ENCODE measurements at places on chromosomes 12 and 14.

DNA sequence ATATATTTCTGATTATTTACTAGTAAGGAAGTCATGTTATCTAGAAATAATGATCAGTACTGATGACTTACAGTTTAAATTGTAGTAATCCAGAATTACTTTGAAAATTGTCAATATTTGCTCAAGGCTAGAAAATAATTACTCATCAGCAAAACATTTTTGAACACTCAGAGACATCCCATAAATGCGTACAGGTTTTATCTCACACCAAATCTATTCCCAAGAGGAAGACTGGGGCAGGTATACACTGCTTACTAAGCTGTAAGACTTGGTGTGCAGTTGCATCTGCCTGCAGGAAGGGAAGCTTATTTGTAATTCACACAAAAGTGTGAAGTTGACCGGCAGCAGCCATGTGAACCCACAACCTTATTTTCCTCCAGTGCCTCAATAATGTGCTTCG is 146.4 kb downstream of the CCER1 start:
- peak; percentile 68 for DNase-seq

DNA sequence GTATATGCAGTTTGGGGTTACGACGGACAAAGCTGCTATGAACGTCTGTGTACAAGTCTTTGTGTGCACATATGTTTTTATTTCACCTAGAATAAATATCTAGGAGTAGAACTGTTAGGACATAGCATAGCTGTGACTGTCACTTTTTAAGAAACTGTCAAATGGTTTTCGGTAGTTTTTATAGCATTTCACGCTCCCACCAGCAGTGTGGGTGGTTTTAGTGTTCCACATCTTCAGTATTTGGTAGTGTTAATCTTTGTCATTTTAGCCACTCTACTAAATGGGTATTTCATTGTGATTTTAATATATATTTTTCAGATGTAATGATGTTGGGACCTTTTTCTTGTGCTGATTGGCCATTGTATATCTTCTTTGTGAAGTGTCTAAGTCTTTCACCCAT is 109.1 kb upstream of the BCAT1 start:
- DNase-seq: no peak

DNA sequence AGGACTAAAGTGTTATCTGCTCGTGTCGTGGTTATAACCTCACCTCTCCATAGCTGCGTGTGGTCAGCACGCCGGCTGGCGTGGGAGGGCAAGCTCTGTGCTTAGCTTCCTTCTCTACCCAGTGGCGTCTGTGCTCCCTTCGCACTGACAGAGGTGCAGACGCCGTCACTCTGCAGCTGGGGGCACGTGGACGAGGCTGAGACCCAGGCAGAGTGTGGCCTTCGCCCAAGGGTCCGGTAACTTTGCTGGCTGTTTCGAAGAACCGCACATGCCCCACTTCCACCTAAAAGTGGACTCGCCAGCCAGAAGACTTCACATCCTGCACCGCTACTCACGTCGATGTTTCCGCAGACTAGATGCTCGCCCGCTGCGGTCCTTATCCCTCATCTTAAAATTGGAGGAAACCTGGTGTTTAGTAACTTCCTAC is 35.9 kb upstream of the DYNC1H1 start:
- no peak for DNase-seq

- no peak for DNase-seq
These were observed 9.3 kb downstream of the PPM1H start for GRCh38 chr12:62925680-62926079.

- no peak for DNase-seq
These were observed 83.2 kb downstream of the ETV6 start for GRCh38 chr12:11732715-11733114.

- DNase-seq: no peak
These were observed 26.7 kb downstream of the DNM1L start for GRCh38 chr12:32705783-32706182.

GRCh38 chr12:11486623-11487444 is 91.5 kb upstream of the PRB2 start:
- peak; percentile 69 for DNase-seq

DNA sequence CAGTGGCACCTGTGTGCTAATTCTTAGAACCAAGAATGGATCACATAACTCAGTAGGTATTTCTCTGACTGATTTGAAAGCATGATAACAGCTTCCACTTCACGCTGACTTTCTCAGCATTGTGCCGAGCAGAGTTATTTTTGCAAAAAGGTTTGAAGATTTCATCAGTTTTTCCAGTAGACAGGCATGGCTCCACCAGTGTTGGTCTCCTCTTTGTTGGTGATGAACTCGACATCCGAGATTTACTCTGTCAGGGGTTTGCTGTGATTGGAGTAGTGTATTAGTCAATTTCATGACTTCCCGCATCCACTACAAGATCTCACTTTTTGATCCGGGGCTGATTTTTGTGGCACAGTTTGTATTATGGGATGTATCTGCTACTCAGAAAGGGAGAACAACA is 85.3 kb downstream of the PRKCH start:
- no peak for DNase-seq

All from LNCaP clone FGC (cell line).